ENCODE measurements at places on chromosomes 16 and 17.
A peak's percentile ranks its signal among the peaks of the same experiment; 100 is the strongest.

DNA sequence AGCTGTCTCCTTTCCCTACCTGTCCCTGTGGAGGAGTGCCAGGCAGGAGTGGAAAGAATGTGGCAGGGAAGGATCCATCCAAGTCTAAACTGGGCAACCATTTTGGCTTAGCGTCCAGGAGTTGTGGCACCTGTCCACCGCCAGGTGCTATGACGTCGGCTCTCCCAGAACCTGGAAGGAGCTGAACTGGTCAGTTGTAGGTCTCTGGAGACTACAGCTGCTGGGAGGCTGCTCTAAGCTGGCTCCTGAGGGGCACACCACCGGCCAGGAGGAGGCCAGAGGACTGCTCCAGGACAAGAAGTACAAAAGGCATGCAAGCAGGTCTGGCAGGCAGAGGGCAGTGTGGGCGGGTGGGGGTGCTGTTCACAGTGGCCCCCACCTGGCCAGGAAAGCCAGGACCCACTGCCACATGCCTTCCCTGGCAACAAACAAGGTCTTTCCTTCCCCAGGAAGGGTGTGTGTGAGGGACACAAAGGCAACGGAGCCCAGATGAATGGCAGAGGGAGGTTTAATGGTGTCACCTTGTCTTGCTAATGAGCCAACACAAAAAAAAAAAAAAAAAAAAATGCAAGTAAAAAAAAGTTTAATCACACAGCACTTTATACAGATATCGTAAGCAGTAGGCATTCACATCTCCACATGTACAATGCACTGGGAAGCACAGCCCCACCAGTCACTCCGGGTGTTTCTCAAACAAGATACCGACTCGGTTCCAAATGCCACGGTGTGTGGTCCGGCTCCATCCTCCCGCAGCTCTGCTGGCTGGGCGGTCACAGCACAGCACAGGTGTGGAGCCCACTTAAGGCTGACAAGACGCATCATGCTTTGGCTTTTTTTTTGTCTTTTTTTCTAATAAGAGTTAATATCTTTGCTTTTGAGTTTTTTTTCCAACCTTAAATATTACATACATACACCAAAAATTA lies 4.8 kb downstream of the SPHK1 start:
- DNase-seq = no peak

GRCh38 chr16:6356911-6357310 lies 975.7 kb upstream of the RBFOX1 start:
- DNase-seq = no peak

DNA sequence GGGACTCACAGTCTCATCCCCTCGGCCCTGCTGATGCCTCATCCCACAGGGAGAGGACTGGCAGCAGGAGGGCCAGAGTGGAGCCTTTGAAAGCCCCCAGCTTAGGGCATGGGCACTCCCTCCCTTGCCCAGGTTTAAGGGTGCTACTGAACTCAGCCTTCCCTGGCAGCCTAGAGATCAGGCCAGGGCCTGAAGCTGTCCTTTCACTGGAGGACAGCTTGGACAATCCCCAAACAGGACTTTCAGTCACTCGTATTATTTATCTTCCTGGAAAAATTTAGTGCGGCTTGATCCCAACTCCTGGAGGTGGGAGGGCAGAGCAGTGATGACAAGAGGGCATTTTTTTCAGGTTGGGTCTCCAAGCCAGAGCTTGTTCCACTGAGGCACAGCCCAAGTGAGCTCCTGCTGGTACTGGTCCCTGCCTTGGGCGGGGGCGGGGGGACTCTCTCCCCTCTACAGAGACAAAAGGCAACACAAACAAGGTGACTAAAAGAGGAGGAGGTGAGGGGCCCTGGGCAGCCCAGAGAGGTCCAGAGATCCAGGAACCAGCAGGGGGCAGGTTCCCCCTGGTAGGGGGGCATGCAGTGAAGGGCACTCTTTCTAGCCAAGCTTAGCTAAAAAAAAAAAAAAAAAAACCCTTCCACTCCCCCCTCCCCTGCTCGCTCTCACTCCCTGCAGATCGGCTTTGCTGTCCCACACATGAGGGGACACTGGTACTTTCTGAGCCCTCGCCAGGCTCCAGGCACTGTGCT lies 1.7 kb downstream of the ZNF385C start:
- DNase-seq = no peak

DNA sequence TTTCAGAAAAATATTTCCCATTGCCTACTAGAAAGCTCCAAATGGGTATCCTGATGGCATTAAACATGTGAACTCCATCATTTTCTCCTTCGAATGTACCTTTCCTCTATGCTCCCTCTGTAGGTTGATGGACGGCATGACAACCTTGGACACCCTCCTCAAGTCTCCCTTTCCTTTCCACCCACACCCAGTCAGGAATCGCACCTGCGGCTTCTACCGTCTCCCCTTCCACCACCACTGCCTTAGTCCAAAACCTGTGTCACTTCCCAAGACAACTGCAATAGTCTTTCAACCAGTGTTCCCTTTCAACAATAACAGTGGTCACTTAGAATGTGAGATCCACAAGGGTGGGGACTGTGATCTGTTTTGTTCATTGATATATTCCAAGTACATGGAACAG lies 233.1 kb upstream of the AXIN2 start:
- peak; percentile 27 for DNase-seq

DNA sequence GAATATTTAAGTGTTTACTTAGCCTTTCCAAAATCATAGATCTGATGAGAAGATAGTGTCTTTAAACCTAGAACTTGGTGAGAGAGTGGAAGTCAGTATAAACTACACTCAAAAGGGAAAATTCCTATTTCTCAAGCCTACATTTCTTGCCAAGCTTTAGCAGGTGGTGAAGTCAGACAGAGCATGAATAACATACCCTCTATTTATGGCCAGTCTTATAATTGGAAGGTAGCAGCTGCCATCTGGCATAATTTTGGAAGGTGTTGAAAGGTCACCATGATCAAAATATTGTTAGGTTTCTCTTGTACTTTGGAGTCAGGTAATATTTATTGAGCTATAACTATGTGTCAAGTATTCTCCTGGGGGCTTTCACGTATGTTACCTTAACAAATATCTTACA lies 729.3 kb upstream of the KIF2B start:
- no peak for DNase-seq

- DNase-seq = no peak
These were observed 29.7 kb upstream of the CDC42EP4 start for GRCh38 chr17:73341350-73342049.
